ENCODE measurements at places on chromosomes 5 and 9. TPM values are rescaled to one million over a fixed set of nuclear protein-coding genes. Genes with fewer than 3 reads are reported as not detected.

GRCh38 chr5:109191153-109191558 lies 218.6 kb downstream of the PJA2 start:
- no peaks in the 10 kb centered on the region for H3K36me3 ChIP-seq
- H3K4me1 ChIP-seq, result peaks cover 16% of the 10 kb centered on the region
- H3K27me3 ChIP-seq, result no peaks in the 10 kb centered on the region

DNA sequence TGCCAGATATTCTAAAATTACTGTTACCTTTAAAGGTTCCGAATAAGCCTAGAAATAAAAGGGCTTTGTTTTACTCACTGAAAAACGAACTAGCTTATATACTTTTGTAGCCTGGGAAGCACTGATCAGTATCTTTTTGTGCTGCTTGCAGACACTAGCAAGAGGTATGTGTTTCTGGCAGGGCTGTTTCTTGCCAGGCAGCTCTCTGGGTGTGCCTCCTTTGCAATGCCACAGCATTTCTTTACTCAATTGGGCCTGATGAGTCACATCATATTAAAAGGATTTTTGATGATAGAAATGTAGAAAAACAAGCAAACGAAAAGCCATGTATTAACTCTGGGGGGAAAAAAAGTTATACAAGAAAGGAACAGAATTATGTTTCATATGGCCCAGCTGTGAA lies 35.6 kb downstream of the CD180 start:
- no peak overlapping the region for H3K4me3 ChIP-seq
- H3K27me3 ChIP-seq, result no peaks in the 10 kb centered on the region
- DNase-seq, result no peak
- H3K36me3 ChIP-seq, result no peaks in the 10 kb centered on the region
- no peaks in the 10 kb centered on the region for H3K4me1 ChIP-seq
- no peak overlapping the region for H3K27ac ChIP-seq

GRCh38 chr9:80191108-80191507 lies 619.3 kb downstream of the TLE4 start:
- no peak overlapping the region for H3K4me3 ChIP-seq
- no peak for DNase-seq
- no peak overlapping the region for H3K27ac ChIP-seq
- no peaks in the 10 kb centered on the region for H3K4me1 ChIP-seq

Gene HACD4
- total RNA-seq, result 4.4 TPM

Gene DMRTA1
- total RNA-seq, result 2.1 TPM
